ENCODE measurements at places on chromosomes 13 and 19. TPM values are rescaled to one million over a fixed set of nuclear protein-coding genes. Genes with fewer than 3 reads are reported as not detected.

GRCh38 chr19:3129112-3129511 is 6.7 kb upstream of the GNA15 start:
- no peak overlapping the region for H3K27ac ChIP-seq
- DNase-seq: no peak
- no peaks in the 10 kb centered on the region for H3K4me1 ChIP-seq

DNA sequence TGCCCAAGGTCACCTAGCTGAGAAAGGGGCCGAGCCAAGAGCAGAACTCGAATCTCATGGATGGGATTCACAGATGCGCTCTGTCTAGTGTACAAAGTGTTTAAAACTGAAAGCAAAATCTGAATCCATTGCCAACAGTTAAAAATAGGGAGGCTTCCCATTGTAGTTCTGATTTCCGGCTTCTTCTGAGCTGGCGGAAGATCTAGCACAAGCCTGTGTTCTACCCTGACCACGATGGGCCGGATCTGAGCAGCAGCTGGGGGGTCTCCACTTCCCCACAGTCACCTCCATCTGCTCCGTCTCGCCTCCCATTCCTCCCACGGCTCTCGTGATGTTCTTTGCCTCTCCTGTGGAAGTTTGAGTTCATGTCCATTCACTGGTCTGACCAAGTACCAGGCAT is 2.4 kb downstream of the CACNG8 start:
- H3K4me1 ChIP-seq: peaks cover 15% of the 10 kb centered on the region
- H3K36me3 ChIP-seq: no peaks in the 10 kb centered on the region
- peaks cover 69% of the 10 kb centered on the region for H3K27me3 ChIP-seq
- no peak for DNase-seq
- no peak overlapping the region for H3K27ac ChIP-seq
- no peak overlapping the region for H3K4me3 ChIP-seq

- H3K4me1 ChIP-seq: no peaks in the 10 kb centered on the region
- no peak overlapping the region for H3K27ac ChIP-seq
- H3K36me3 ChIP-seq: no peaks in the 10 kb centered on the region
- DNase-seq: no peak
- no peak overlapping the region for H3K4me3 ChIP-seq
Observed at GRCh38 chr19:2612619-2613249, 89.8 kb downstream of the GNG7 start.

GRCh38 chr13:112368883-112369282 is 7.3 kb upstream of the SPACA7 start:
- H3K4me3 ChIP-seq: no peak overlapping the region
- DNase-seq: no peak
- no peak overlapping the region for H3K27ac ChIP-seq
- H3K36me3 ChIP-seq: no peaks in the 10 kb centered on the region
- H3K27me3 ChIP-seq: peaks cover 7% of the 10 kb centered on the region
- no peaks in the 10 kb centered on the region for H3K4me1 ChIP-seq

DNA sequence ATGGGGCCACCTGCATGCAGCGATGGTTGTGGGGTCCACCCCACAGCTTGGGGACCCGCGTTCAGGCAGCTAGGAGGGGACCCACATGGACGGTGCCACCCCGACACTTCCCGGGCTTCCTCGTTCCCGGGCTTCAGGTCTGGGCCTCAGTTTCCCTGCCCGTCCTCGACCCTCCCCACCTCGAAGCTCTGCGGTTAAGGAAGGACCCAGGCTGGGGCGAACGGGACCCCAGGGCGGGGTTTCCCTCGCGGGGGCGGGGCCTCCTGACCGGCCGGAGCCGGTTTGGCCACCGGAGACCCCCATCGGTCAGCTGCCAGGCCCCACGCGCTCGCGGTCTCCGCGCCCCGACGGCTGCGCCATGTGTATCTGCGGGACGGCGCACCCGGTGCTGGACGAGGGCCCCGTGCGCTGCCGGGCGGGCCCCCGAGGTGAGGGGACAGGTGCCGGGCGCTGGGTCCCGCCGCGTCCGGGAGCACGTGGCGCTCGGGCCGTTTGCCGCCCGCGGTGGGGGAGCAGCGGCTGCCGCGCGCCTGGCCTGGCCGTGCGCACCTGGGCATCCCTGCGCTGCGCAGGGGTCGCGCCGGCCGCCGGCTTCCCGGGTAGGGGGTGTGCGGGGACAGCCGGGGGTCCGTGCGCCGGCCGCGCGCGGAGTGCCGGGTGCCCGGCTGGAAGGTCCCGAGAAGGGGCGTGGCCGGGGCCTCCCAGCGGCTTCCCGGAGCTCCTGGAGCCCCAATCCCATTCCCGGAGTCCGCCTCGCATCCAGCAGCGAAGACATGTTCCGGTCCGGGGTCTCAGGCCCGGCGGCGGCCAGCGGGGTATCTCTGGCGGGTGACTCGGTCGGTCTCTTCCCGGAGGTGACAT is 4.2 kb downstream of the ARHGAP45 start:
- DNase-seq: no peak
- H3K4me1 ChIP-seq: peaks cover 9% of the 10 kb centered on the region
- peaks cover 63% of the 10 kb centered on the region for H3K27me3 ChIP-seq
- no peaks in the 10 kb centered on the region for H3K36me3 ChIP-seq

DNA sequence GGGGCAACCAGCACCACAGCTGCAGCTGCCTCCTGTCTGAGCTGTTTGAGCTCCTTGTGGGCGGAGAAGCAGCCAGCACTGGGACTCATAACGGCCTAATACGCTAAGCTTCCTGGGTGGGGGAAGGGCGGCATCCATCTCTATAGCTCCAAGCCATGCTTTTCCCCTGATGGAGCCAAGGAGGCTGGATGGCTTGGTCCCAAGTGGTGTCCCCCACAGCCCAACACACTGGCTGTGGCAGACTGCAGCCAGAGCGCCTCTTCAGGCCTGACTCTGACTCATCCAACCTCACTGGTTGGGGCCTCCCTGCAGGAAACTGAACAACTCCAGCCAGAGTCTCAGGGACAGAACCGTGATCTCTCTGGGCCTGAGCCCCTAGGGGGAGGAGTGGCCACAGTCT is 537.3 kb downstream of the SUCLA2 start:
- no peak for DNase-seq
- peaks cover 12% of the 10 kb centered on the region for H3K36me3 ChIP-seq
- H3K4me1 ChIP-seq: peaks cover 11% of the 10 kb centered on the region
- H3K27me3 ChIP-seq: no peaks in the 10 kb centered on the region
- no peak overlapping the region for H3K4me3 ChIP-seq

- no peak for DNase-seq
- peaks cover 37% of the 10 kb centered on the region for H3K27me3 ChIP-seq
- H3K4me3 ChIP-seq: no peak overlapping the region
- no peaks in the 10 kb centered on the region for H3K4me1 ChIP-seq
- H3K36me3 ChIP-seq: no peaks in the 10 kb centered on the region
Observed at GRCh38 chr19:9014803-9015202, 4.6 kb upstream of the MUC16 start.

DNA sequence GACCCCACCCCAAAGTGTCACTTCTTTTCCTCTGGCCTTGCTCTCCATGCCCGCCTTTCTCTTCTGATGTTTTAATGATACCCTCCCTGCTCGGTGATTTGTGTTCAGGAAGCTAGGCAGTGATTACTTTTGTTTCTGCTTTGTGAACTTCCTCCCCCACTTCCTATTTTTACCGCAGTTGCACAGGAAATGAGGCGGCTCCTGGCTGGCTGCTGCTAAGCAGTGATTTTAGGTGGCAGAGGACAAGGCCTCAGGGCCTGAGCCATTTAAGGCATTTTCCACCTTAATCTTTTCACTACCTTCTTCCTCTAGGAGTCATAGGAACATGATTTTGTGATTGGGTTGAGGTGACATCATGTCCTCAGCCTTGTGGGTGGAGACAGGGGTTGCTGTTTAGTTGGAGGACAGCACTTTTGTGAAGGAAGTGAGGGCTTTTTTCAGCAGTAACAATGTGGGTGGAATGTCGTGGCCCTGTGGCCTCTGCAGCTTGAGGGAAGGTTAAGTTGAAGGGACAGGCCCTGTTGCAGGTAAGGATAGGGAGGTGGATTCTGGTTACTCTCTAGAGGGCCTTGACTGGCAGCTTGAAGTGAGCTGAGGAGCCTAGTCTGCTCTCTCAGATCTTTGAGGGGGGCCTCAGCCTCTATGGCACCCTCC is 15.7 kb downstream of the GARRE1 start:
- no peaks in the 10 kb centered on the region for H3K27me3 ChIP-seq
- peak overlapping the region; percentile 2 for H3K27ac ChIP-seq
- no peak overlapping the region for H3K4me3 ChIP-seq
- DNase-seq: no peak
- no peaks in the 10 kb centered on the region for H3K36me3 ChIP-seq

- no peak overlapping the region for H3K27ac ChIP-seq
- peaks cover 24% of the 10 kb centered on the region for H3K4me1 ChIP-seq
- H3K4me3 ChIP-seq: no peak overlapping the region
- H3K27me3 ChIP-seq: no peaks in the 10 kb centered on the region
- no peaks in the 10 kb centered on the region for H3K36me3 ChIP-seq
Observed at GRCh38 chr13:31090961-31091624, 70.6 kb downstream of the HSPH1 start.

GRCh38 chr19:13742756-13743155 is 21.6 kb upstream of the MRI1 start:
- H3K27me3 ChIP-seq: no peaks in the 10 kb centered on the region
- no peak overlapping the region for H3K4me3 ChIP-seq
- no peak overlapping the region for H3K27ac ChIP-seq
- DNase-seq: no peak
- H3K4me1 ChIP-seq: no peaks in the 10 kb centered on the region

DNA sequence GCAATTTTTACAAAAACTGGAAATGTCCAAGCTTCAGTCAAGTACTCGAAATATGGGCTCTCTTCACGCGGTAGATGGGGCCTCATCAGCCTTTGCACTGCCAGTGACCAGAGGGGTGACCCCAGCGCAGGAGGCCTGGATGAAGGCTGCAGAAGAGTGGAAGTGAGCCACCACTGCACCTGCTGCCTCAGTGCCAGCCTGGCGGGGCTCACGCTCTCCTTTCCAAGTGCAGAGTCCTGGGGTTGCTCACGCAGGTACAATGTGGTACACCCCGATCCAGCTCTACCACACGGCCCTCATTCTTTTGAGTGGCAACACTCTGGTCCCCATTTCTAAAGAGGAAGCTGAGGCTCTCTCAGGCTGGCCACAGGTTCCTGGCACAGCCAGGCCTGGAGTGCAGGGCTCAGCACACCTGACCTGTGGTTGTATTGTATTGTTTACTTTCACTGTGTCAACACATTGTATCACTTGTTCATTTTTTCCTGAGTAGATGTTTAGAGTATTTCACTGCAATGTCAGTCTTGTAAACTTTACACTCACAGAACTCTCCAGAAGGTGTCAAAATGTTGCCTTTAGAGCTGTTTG is 97.3 kb upstream of the SOX1 start:
- H3K4me1 ChIP-seq: peaks cover 49% of the 10 kb centered on the region
- H3K36me3 ChIP-seq: no peaks in the 10 kb centered on the region
- H3K27me3 ChIP-seq: peaks cover 14% of the 10 kb centered on the region
- no peak overlapping the region for H3K4me3 ChIP-seq
- no peak overlapping the region for H3K27ac ChIP-seq
- no peak for DNase-seq

DNA sequence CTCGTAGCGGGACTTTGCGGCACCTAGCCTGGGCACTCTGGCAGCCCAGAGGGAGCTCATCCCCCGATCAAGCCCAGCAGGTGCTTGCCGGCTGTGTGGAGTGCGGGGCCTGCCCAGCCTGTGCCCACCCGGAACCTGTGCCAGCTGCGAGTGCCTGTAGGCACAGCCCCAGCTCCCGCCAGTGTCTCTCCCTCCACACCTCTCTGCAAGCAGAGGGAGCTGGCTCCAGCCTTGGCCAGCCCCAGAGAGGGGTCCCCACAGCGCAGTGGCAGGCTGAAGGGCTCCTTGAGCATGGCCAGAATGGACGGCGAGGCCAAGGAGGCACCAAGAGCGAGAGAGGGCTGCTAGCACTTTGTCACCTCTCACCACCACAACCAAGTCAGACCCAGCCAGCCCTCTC is 55.5 kb upstream of the C1QTNF9B start:
- no peak for DNase-seq
- H3K27ac ChIP-seq: no peak overlapping the region
- no peak overlapping the region for H3K4me3 ChIP-seq
- H3K36me3 ChIP-seq: no peaks in the 10 kb centered on the region
- peaks cover 3% of the 10 kb centered on the region for H3K27me3 ChIP-seq

DNA sequence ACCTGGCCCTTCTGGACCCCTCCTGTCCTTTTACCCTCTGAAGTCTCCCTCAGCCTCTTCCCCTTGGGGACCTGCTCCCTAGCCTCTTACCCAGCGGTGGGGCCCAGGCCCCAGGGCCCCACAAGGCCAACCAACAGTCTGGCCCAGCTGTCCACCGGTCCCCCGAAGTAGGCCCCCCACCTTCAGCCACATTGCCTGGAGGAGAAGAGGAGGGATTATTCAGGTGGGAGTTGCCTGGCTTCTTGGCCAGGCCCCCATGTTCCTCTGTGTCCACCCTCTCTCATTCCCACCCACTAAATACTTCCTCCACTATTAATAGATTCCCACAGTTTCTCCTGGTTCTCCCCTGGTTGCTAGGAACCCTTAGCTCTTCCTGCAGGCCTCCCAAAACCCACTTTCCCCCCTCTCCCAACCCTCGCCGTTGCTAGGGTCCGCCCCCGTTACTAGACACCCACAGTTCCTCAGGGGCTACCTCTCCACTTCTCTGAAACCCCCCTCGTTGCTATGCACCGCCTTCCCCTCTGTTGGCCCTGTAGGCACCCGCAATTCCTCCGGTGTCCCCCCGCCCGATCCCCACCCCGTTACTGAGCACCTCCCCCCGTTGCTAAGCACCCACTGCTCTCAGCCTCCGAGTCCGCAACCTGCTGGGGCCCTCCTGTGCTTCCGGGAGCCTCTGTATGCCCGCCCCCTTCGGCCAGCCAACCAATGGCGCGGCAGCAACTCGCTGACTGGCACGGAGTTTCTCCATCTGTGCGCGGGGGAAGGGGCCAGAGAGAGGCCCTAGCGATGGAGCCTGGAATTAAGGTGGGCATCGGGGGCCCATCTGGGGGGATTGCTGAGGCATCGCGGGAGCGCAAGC is 2.0 kb downstream of the COQ8B start:
- peak; percentile 91 for DNase-seq
- H3K27ac ChIP-seq: peak overlapping the region; percentile 97
- H3K27me3 ChIP-seq: no peaks in the 10 kb centered on the region
- peak overlapping the region; percentile 97 for H3K4me3 ChIP-seq
- peaks cover 48% of the 10 kb centered on the region for H3K4me1 ChIP-seq

- no peaks in the 10 kb centered on the region for H3K36me3 ChIP-seq
- H3K4me3 ChIP-seq: peak overlapping the region; percentile 75
- H3K4me1 ChIP-seq: peaks cover 57% of the 10 kb centered on the region
- no peak for DNase-seq
- peaks cover 14% of the 10 kb centered on the region for H3K27me3 ChIP-seq
Observed at GRCh38 chr13:111971891-111972780, 94.8 kb upstream of the SOX1 start.

FCER2 gene
- not detected for total RNA-seq

PSG11 gene
- total RNA-seq: not detected

ALOX5AP gene
- not detected for total RNA-seq

SERPINE3 gene
- not detected for total RNA-seq

GJB2 gene
- total RNA-seq: not detected

Data from neural crest cell (in vitro differentiated cells).